ENCODE measurements at places on chromosomes 5 and 9.

DNA sequence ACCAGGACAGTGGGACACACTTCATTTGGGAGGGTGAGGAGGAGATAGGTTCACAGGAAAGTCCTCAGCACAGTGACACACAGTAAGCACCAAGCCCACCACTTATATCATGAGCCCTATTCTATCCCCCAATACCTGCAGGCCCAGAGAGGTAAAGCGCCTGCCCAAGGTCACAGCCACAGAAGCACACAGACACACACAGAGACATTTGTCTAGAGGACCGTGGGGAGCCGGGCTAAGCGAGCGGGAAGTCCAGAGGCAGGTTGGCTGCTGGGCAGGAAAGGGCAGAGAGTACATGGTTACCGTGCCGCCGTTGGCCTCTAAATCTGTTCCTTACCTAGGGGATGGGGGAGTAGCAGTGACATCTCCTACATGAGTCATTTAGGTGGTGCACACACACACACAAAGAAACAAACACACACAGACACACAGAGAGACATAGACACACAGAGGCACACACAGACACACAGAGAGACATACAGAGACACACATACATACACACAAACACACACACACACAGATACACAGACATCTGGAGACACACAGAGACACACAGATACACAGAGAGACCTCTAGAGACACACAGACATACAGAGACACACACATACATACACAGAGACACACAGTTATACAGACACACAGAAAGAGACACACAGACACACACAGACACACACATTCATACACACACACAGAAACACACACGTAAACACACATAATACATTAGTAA lies 15.9 kb upstream of the DUSP1 start:
- no peak for DNase-seq

DNA sequence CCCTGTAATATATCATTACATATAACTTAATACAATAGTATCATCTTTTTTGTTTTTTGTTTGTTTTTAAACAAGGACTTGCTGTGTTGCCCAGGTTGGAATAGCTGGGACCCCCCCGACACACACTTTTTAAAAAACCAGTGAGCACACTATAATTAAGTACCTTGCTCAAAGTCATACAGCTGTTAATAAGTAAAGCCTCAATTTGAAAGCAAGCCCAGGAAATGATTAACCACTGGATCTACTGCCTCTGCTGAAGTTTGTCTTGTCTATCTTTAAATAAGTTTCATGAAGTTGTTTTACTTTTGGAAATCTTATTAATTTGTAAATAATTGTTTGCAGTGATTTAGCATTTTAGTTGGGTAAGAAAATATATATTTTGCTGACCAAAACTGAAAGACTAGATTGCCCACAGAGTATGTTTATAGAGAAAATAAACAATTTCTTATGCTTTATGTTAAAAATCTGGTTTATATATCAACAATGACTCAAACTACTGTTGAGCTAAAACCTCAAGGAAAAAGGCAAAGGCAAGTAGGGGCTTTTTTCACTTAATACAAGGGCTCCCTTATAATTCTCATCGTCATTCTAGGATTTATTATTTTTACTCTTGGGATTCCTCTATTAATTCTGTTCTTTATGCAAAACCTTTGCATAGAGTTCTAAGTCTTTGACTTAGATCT lies 5.8 kb upstream of the CARNMT1 start:
- no peak for DNase-seq

DNA sequence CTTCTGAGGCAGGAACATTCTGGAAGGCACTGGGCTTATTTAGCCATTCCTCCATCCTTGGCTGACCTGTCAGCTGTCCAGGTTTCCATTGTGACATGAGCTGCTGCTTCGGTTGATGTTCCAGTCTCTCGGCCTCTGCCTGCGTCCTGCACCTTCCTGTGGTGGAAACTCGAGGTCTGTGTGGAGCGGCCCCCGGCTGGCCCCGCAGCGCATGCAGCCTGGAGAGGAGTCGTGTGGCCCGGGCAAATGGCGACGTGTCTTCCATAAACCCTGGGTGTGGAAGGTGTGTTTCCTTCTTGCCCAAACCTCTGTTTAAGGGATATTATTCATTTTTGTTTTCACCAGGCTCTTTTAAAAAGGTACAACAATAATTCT lies 36.5 kb upstream of the SLC9A3 start:
- DNase-seq, result no peak

DNA sequence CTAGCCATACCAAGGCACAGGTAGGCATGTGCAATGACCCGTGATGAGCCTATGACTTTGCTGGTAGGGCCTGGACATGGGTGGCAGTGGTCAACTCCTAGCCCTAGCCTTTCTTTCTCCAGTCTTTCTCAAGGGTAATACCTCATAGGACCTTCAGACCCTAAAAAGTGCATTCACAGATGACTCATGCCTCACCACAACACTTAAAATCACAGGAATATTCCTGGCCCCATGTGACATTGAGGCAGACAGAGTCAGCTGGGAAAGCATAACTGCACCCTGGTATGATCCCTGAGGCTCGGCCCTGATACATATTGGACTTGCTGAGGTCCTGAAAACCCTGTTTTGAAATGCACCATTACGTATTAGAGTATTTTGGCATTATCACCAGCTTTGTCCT lies 449.5 kb downstream of the HINT1 start:
- DNase-seq, result no peak

DNA sequence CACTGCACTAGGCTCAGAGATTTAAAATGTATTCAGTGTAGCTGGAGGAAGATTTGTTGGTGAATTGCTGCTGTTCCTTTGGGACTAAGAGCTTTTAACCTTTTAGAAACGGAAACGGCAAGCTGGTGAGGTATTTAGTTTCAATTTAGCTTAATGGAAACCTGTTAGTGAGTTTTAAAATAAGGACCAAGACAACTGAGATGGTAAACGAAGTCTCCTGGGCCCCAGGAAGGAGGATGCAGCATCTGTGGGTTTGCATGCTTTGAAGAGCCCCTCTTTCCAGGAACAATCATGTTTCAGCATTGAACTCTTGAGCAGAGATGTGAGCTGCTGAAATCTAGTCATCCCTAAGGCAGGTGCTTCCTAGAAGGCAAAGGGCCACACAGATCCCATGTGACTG lies 16.5 kb downstream of the DNAI1 start:
- no peak for DNase-seq

DNA sequence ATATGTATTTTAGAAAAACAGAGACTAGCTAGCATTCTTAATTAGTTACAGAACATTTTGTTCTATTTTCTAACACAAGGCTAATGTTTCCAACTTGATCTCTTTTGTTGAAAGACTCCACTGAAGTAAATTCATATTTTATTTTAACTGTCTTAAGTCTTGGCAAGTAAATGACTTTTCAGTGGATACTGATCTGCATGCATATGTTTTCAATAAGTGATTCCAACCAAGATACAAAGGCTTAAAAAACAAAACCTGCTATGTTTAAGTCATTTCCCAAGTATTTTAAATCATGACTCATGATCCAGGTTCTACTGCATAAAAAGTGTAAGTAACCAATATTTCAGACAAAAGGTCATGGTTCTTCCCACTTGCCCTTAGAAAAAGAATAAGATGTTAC lies 5.7 kb downstream of the CDO1 start:
- DNase-seq, result no peak

DNA sequence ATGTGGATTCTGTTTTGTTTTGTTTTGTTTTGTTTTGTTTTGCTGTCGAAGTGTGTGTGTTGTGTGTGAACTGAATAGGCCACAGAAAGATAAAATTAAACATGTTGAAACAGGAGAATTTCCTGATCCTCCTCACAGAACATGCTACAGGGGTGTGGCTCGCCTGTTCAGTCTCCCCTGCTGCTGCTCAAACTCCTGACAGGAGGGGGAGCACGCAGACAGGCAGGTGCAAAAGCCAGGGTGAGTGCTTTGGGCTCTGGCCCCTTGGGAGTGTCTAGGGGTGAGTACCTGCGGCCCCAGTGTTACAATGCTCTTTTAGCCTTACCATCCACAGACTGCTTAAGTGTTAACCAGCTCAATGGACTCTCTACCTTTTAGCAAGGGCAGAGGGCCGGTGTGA lies 473.5 kb downstream of the MAT2B start:
- DNase-seq, result peak; percentile 60

DNA sequence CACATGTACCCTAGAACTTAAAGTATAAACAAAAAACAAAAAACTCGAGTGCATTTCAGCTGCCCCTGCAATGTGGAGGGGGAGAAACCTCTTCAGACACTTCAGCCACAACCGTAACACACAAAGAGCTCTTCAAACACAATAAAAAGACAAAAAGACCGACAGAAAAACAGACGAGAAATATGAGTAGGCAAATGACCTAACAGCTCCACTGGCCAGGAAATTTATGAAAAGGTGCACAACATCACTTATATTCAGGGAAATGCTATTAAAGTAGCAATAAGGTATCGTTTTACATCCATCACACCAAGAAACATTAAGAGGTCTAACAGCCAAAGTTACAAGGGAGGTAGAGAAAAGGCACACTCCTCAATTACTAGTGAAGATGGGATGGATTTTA lies 6.2 kb downstream of the ZBED3 start:
- no peak for DNase-seq

All from NAMALWA (cell line).